NCI-H446 (cell line): ENCODE measurements at places on chromosomes 6 and 20.
A peak's percentile ranks its signal among the peaks of the same experiment; 100 is the strongest.

DNA sequence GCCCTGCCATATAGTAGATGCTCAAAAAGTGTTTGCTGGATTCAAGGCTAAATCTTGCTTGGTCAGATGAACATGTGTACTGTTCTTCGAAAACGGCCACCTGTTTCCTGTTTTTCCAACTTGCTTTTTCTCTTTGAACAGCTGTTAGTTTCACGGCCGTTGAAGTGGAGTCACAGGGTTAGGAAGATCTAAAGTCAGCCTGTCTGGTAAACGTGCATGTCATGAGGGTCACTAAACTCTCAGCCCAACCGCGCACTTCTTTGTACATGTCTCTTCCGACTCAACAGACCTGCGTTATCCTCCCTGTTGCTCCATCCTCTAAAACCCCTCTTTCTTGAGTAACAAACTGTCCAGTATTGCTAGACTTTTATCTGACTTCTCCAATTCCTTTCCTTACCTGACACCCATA lies 93.2 kb upstream of the MAN1A1 start:
- DNase-seq: no peak

GRCh38 chr20:56423886-56424285 lies 11.8 kb downstream of the CASS4 start:
- DNase-seq: no peak

DNA sequence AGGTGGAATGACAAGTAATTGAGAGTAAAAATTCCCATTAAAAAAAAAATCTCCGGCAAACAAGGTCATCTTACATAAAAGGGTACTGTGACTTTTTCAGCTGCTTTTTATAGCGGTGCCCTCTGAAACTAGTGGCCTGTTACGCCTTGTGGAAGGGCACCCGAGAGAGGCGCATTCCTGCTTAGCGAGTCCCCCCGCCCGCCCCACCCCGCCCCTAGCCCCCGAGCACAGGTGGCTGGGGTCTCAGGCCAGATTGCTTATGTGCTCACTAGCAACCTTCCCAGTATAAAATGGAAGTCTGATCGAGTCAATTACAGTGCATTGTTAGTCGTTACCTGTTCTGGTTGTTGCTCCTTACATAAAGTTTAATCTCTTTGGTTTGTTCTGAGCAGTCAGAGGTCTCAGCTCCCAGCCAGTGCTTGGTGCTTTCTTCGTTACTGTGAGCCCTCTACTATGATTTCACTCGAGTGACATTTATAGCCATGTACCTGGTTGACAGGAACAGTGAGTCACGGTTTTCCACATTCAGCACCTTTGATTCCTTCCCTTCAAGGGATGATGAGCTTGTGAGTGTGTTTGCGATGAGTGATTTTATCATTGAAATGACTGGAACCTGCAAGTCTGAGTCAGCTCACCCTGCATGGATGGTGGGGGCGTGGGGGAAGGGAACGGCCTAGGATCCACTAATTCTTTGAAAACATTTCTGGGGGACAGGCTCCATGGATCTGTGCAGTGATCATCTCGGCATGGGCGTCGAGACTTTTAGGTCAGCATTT lies 47.6 kb downstream of the ZDHHC14 start:
- no peak for DNase-seq

- DNase-seq: no peak
Measured at GRCh38 chr20:14861028-14861699, 523.8 kb upstream of the FLRT3 start.

DNA sequence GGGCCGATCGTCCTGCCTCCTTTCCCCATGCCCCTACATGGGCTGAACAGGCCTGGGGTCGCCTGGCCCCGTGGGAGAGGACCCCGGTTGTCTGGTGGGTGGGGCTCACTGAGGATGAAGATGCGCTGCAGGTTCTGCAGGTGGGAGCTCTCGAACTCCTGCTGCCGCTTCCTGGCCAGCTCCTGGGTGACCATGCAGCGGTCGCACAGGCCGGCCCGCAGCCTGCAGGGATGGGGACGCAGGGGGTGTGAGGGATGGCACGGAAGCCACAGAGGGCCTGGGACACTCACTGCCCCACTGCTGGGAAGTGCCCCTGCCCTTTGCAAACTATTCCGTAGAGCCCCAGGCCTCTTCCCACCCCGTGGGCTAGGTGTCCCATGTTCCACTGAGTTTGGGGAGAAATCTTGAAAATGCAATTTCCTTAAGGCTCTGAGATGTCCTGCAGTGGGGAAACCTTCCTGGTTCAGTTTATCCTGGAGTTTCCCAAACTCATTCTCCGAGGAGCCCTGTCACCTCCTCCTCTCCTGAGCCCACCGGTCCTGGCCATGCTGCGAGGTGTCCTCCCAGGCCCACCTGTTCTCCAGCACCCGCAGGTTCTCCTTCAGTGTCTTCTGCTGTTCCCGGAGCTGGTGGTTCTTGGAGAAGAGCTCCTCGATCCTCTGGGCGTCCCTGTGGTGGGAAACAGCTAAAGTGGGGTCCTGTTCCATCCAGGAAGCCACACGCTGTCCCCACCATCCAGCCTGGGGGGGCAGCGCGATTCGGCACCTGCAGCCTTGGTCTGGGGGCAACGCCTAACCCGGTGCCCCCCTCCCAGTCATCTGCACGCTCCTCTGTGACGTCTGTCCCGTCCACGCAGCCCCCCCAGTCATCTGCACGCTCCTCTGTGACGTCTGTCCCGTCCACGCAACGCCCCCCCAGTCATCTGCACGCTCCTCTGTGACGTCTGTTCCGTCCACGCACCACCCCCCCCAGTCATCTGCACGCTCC lies 9.9 kb upstream of the CABLES2 start:
- DNase-seq: no peak

DNA sequence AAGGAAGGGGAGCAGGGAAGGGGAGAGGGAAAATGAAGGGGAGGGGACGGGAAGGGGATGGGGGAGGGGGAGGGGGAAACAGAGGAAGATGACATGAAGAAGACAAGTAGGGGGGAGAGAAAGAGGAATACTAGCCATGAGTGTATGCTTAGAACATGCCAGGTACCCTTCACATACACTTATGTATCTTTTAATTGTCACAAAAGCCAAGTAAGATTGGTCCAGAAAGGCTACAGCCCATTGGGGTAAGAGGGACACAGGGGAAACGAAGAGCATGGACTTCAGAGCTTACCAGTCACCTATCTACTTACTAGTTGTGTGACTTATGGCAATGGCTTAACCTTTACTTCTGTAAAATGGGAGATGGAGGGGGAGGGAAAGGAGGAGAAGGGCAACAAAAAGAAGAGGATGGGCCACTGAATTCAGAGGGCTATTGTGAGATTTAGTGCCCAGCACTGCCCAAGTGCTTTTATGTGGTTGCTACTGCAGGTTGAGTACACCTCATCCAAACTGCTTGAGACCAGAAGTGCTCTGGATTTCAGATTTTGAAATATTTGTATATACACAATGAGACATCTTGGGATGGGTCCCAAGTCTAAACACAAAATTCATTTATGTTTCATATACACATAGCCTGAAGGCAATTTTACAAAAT lies 90.3 kb downstream of the ARHGAP18 start:
- DNase-seq: no peak

DNA sequence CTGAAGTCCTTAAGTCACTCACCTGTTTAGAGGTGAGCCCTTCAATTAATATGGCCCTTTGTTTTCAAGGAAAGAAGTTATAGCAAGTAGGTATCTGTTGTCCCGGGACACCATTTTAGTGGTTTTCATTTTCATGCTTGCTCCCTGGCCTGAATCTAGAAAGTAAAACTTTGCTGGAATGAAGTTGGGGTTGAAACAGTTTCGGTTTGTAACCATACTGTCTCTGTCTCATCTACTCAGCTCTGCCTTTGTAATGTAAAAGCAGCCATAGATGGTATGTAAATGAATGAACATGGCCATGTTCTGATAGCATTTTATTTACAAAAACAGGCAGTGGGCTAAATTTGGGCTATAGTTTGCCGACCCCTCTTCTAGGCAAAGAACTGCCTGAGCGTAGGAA lies 64.9 kb upstream of the GNRH2 start:
- no peak for DNase-seq

- peak; percentile 44 for DNase-seq
Measured at GRCh38 chr20:7742479-7742878, 197.8 kb downstream of the HAO1 start.

DNA sequence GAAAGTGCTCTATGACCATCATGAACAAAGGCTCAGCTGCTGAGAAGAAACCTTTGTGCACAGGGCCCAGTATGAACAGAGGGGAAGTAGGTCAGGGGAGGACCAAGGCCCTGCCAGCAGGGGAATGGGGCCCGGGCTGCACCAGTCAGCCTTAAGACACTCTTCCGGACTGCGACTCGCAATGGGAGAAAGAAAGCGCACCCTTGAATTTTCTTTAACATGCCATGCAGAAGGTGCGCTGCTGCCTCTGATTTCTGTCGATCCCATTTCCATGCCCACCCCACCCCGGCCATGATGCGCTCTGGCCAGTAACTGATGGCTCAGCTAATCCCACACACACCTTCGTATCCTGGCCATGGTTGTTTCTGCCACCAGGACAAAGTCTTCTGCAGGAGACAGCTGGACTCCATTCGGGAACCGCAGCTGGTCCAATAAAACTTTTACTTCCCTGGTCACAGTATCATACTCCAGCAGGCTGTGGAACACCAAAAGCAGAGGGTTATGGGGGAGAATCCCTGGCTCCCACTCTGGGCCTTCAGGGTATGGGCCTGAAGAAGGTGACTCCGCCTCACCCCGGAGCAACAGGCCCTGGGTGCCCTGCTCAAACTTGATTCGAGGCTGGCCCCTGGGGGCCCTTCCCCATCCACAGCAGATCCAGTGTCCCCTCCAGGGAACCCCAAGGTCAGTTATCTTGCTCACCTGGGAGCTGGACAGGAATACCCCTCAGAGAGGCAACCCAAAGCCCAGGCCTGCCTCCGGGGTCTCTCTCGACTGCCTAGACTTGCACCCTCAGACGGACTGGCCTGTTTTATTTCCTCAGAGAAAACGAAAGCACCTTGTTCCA lies 20.3 kb downstream of the CST7 start:
- DNase-seq: no peak
